Stimulated activated CD4-positive, alpha-beta T cell treated with anti-CD3 and anti-CD28 coated beads, Interleukin-2, amount 100 ng/mL, for 24 hours (primary cell): ENCODE measurements at places on chromosomes 1 and 21.
A peak's percentile ranks its signal among the peaks of the same experiment; 100 is the strongest.

DNA sequence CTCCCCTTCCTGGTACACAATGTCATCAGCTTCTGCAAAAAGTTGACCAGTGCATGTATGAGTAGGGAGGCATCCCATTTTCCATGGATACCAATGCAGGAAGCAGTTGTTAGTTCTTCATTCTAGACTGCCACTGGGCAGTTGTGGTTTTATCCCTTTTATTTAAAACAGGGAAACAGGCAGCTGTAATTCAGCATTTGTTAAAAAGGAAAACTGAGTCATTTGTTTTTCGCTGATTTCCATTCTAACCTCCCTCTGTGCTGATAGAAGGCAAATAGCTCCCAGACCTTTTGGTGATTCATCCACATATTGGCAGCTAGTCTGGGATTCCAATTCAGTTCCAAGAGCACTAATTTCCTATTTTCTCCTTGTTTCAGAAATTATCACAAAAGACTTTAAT, 21.1 kb upstream of the ABCA4 start:
- no peak for DNase-seq

- DNase-seq = no peak
Observed at GRCh38 chr1:96682056-96682455, 39.5 kb upstream of the PTBP2 start.

DNA sequence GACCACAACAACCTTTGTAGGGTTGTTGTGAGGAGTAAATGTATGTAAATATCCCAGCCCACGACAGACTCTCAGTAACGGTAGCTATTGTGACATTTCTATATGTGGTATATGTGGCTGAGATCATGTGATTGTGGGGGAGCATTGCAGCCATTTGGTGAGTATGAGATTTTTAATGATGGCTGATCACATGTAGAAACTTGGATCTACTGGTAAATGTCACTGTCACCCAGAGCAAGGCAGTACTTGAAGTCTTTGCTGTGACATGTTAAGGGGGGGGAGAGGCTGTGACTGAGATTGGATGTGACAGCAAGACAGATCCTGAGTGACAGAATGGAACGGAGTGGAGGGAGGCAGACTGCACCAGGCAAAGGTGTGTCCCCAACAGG, 23.9 kb upstream of the MEF2D start:
- no peak for DNase-seq

DNA sequence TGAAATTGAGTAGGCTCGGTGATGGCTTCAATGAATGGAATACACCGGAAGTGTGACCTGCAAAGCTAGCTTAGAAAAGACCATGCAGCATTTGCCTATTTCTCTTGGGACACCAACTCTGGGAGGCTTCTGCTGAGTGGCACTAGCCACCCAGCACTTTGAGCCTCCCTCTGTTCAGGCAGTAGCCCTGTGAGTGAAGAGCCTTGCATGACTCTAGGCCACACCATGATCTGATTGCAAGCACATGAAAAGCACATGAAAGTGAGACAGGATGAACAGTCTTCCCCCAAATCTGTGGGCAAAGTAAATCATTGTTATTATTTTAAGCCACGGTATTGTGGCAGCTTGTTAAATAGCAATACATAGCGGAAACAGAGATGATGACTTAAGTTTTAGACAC, 2.8 kb downstream of the CD48 start:
- DNase-seq = no peak

DNA sequence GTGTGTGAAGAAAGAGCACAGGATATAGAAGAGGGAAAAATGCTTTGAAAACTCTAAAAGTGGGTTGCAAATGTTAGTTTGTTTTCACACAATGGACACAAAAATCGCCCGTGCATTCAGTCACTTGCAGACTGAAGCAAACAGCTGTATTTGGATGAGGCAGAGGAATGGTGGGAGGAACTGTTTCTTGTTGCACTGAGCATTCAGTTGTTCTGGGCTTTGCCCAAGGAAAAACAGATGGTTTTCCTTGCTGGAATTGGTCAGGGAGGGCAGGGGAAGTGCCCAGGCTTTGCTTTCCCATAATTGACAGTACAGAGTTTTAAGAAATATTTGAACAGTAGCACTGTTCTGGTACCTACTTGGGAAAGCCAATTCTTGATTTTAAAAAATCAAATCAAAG, 19.5 kb upstream of the WARS2 start:
- DNase-seq = no peak

DNA sequence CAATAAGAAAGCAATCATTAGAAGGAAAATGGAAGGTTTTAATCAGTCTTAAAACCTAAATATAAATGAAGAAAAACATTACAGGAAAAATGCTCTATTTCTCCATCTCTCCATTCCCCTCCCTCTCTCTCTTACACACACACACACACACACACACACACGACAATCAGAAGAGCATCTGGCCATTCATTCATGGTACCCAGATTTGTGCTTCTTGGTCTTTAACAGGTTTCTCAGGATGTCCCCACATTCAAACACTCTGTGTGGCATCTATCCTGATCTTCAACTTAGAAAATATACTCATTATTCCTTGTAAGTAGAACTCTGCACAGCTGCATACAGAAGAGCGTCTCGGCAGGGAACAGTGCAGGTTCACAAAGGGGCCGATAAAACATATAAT, 779 bp downstream of the LRRC40 start:
- DNase-seq = no peak

DNA sequence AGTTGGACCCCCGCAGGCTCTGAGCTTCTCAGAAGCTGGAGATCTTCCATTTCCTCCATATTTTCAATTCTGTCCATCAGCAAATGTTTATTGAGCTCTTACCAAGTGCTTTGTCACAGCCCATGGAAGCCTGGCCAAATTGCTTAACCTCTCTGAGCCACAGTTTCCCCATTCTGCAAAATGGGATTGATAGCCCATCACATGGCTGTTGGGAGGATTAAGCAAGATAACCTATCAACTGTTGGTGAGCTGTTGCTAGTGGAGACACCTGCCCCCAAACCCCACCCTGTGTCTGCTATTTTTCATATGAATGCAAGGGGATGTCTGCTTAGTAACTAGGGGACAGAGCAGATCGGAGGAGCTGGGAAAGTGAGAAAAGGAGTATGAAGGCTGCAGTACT, 38.3 kb downstream of the CD34 start:
- no peak for DNase-seq

- no peak for DNase-seq
Observed at GRCh38 chr1:201640624-201641023, 101.7 kb downstream of the NAV1 start.

GRCh38 chr1:97337250-97338030, 583.4 kb downstream of the DPYD start:
- DNase-seq = no peak

- no peak for DNase-seq
Observed at GRCh38 chr1:190759807-190760206, 282.1 kb upstream of the BRINP3 start.

- no peak for DNase-seq
Observed at GRCh38 chr1:6470132-6471085, 4.4 kb upstream of the TNFRSF25 start.

- DNase-seq = no peak
Observed at GRCh38 chr1:228463009-228463558, 24.1 kb upstream of the RNF187 start.

- DNase-seq = no peak
Observed at GRCh38 chr1:91075233-91076135, 53.6 kb upstream of the ZNF644 start.

DNA sequence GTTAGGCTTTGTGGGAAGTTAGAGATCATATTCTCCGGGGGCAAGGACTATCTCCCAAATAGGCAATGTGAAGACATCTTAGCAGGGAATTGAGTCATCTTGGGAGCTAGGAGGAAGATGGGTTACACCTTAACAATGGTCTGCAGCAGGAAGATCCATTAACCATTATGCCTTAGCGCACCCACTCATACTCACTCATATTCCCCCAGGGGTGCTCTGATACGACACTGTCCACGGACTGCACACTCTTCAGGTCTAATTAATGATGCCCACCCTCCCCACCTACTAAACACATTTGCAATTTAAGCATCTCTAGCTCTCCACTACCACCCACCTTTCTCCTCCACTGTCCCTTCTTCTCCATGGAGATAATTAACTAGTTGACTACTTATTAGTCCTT, 857 bp upstream of the AK5 start:
- DNase-seq = no peak

GRCh38 chr1:215958841-215959240, 391.7 kb downstream of the KCTD3 start:
- DNase-seq = no peak

- DNase-seq = peak; percentile 29
Observed at GRCh38 chr21:42653231-42654061, at the start of gene PDE9A. Gene PDE9A, plus strand, starts transcription at chr21:42653621. Its CDS starts 194 bp downstream, at chr21:42653815.

GRCh38 chr1:94305704-94306103, 68.3 kb upstream of the ARHGAP29 start:
- no peak for DNase-seq

GRCh38 chr1:221192055-221192454, 312.8 kb downstream of the HLX start:
- DNase-seq = no peak

DNA sequence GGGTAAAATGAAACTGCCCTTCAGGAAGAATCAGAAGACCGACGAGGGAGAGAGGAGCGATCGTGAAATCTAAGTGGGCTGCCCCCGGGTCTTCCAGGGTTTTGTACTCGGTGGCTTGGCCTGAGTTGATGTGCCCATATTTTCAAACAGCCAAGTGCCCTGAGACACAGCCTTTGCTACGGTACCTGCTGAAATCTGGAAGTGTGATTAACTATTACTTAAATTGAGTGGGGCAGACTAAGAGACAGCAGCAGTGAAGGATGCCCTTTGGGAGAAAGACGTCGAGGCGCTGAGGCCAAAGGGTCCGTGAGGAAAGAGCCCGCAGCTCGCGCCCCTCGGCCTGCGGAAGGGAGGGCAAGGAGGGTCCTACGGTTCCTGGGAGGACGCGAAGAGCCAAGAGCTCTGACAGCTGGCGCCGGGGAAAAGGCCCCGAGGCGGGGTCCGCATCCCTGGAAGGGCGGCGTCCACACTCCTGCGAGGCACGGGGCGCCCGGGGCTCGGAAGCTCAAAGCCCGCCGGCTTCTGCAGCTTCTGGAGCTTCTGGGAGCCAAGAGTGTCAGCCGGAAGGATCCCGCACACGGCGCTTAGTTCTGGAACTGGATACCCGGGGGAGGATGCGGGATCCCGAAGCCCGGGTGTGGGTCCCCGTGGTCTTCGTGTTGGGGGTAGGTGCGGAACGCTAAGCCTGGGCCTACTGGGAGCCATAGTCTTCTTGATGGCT, 15.4 kb upstream of the RNU1-4 start:
- no peak for DNase-seq

DNA sequence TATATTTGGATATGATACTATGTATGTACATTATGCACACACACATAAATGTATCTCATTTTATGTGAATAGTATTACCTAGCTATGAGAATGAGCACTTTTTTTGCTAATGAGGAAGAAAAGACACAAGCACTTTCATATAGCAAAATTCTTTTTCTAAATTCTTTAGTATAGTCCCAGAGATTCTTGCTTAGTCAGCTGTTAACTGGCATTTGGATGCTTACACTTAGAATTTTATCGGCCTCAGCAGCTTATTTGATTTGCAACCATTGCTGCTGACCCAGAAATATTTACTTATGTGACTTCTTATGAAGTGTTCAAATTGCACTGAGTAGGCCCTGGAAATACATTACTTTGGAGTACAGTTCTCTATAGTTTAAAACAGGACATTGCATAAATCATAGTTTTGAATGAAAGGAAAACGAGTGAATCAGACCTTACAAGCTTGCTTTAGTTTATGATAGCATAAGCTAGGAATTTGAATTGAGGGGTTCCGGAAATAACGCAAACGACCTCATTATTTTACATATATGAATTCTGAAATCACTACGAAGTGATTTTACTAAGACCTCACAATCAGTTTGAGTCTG, 653.9 kb upstream of the NEGR1 start:
- no peak for DNase-seq

DNA sequence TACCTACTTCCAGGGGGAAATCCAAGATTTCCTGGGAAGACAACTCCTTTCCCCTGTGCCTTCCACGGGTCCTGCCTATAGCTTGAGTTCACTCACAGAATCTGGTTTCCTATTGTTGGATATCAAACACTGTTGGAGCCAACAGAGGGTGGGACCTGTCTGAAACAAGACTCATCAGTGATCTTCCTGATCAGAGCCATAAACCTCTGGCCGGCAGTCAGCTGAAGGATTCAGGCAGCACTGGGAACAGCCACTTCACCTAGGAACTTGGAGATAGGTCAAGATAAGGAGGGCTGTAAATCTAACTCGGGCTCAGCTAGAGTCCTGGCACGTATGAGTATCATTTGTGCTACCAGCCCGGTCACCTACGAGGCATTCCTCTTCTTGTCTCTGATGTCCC, 23.3 kb downstream of the SH3BP5L start:
- no peak for DNase-seq

GRCh38 chr1:224980181-224980580, 50.7 kb downstream of the DNAH14 start:
- no peak for DNase-seq

GRCh38 chr1:244874974-244875579, 10.7 kb upstream of the HNRNPU start:
- no peak for DNase-seq
